Right lung (tissue), 10 donors: ENCODE measurements at places on chromosomes 3 and 15.

DNA sequence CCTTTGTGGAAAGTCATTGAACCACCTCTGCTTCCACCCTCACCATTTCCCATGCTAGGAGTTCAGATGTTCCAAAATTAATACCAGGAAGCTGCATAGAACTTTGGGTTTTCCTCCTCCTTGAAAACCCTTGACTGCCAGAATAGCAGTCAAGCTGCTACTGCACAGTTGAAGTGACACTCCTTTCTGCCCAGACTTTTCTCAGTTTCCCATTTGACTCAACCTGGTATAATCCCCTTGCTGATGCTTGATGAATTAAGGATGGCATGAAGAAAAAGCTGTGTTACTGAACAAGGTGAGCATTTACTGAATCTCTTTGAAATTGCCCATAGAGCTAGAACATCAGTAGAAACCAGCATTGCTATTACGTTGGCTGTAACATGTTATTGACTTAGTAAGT is 286.0 kb downstream of the EDEM1 start:
- no peak for DNase-seq

- no peak for DNase-seq
Measured at GRCh38 chr3:101141135-101141534, 147.9 kb upstream of the ABI3BP start.

GRCh38 chr3:125602752-125603649 is 7.7 kb upstream of the OSBPL11 start:
- no peak for DNase-seq

- no peak for DNase-seq
Measured at GRCh38 chr15:48242015-48242414, 35.9 kb downstream of the SLC12A1 start.

DNA sequence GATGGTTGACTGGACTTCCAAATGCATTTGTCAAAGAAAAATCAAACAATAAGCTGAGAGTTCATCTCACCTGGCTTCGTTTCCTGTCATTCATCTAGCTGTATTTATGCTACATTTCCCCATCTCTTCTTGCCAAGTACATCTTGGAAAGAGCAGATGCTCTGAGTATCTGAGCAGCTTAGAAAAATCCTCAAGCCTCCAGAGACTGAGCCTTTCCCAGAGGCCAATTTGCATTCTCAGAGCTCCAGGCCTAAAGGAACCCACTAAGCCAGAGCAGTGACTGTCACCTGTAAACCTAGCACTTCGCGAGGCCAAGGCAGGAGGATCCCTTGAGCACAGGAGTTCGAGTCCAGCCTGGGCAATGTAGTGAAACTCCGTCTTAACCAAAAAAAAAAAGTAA is 100.5 kb downstream of the XXYLT1 start:
- DNase-seq, result no peak

DNA sequence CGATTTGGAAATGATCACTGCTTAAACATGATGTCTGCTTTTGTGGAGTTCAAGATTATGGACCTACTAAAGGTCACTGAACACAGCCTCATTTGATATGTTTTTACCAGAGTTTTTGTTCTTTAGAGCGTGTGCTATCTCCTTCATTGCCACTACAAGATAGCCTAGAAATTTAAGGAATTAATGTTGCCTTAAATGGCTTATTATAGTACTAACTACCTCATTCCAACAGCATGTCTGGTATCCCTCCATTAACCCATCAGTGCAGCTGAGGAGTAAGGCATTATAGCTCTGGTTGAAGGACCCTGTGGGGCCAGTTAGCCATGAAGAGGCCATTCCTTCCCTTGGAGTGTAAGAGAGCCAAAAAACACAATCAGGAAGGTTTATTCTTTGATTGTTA is 2.3 kb upstream of the FAM43A start:
- DNase-seq, result no peak

- DNase-seq, result no peak
Measured at GRCh38 chr3:124451630-124452317, 278.5 kb upstream of the UMPS start.

- DNase-seq, result no peak
Measured at GRCh38 chr3:103644450-103644849, 1209.6 kb downstream of the ZPLD1 start.

- no peak for DNase-seq
Measured at GRCh38 chr15:62644889-62645742, 397.4 kb upstream of the TPM1 start.

GRCh38 chr3:141690431-141691072 is 47.5 kb upstream of the RNF7 start:
- DNase-seq, result no peak

GRCh38 chr3:25151903-25152295 is 276.2 kb upstream of the RARB start:
- DNase-seq, result no peak

GRCh38 chr15:56871185-56871584 is 47.3 kb upstream of the TCF12 start:
- DNase-seq, result no peak

GRCh38 chr15:98683831-98684230 is 35.5 kb downstream of the IGF1R start:
- DNase-seq, result no peak

- no peak for DNase-seq
Measured at GRCh38 chr3:147408188-147409100, 721 bp upstream of the ZIC1 start.

DNA sequence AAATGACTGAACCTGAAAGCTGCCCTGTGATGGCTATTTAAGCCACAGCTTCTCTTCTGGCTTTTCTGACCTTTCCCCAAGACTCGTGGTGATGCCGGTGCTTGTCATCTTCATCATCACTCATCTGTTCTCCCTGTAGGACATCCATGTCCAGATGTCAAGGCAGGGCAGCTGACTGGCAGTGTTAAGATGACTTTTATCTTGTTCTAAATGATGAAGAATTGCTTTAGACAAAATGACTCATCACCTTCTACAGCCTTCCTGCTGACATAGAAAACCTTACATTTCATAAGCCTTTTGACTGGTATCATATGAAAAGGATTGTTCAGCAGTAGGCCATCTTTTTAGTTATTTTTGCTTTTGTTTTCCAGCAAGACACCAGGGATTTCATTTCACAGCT is 67.0 kb upstream of the GPR149 start:
- no peak for DNase-seq

GRCh38 chr3:155129396-155129795 is 49.3 kb downstream of the MME start:
- DNase-seq, result no peak

- no peak for DNase-seq
Measured at GRCh38 chr3:4356220-4356540, 53.0 kb downstream of the SETMAR start.

GRCh38 chr3:59185591-59186369 is 136.0 kb upstream of the CFAP20DC start:
- DNase-seq, result peak; percentile 51

DNA sequence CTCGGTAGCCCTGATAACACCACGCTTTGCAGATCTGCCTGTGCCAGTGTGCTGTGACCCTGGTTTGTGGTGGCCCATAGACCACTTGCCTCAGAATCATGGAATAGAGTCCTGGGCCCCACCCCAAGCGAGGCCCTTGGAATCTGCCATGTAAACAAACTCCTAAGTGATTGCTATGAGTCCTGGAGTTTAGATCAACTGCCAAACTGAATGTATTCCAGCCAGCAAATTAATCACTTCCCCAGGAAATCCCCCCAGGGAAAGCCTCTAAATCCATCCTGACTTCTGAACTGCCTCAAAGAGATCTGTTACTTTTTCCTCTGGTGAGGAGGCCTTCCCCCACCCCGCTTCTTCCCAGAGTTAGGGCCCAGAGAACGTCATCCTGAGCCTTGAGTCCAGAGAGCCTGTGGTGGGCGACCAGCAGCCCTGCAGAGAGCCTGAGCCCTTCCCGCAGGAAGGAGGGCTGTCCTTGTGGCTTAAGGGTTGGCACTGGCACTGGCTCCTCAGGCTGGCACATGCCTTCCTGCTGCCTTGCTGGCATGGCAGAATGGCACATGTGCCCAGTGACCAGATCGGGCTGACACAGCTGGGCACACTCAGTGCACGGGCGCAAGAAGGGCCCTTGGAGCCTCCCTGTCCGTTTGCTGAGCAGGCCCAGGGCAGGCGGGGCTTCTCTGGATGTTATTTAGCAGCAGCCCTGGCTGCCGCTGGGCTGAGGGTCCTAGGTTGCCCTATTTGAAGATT is 50.6 kb upstream of the PLXNA1 start:
- DNase-seq, result no peak

DNA sequence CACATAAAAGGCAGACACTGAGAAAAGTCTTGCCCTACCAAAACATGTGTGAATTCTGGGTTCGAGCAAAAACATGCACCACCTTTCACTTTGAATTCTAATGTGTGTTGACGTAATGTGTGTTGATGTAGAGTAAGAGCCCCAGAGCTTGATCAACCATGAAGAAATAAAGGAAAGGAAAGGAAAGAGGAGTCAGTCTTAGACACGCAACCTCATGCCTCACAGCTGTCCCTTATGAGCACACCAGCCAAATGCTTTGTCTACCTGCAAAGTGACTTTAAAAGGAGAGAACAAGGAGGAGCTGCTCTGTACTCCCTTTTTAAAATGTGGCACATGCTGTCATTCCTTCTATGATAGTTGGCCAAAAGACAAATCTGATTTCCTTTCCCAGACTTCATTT is 80.8 kb downstream of the RFTN1 start:
- DNase-seq, result no peak

- DNase-seq, result no peak
Measured at GRCh38 chr3:113293348-113293747, 82.0 kb downstream of the BOC start.

DNA sequence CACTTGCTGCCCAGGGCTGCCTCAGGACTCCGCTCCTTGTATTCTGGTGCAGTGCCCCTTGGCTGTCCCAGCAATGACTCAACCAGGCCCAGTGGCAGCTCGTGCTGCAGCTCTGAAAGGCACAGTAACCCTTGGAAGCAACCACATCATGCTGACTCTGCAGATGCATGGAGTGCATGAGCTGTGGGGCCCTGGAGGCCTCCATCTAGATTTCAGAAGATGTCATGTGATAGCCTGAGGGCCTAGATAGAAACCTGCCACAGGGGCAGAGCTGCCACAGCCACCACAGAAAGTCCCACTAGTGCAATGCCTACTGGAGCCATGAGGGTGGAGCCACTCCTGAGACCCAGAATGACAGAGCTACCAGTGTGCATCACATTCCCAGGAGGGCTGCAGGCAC is 117.1 kb upstream of the SMAD3 start:
- no peak for DNase-seq

DNA sequence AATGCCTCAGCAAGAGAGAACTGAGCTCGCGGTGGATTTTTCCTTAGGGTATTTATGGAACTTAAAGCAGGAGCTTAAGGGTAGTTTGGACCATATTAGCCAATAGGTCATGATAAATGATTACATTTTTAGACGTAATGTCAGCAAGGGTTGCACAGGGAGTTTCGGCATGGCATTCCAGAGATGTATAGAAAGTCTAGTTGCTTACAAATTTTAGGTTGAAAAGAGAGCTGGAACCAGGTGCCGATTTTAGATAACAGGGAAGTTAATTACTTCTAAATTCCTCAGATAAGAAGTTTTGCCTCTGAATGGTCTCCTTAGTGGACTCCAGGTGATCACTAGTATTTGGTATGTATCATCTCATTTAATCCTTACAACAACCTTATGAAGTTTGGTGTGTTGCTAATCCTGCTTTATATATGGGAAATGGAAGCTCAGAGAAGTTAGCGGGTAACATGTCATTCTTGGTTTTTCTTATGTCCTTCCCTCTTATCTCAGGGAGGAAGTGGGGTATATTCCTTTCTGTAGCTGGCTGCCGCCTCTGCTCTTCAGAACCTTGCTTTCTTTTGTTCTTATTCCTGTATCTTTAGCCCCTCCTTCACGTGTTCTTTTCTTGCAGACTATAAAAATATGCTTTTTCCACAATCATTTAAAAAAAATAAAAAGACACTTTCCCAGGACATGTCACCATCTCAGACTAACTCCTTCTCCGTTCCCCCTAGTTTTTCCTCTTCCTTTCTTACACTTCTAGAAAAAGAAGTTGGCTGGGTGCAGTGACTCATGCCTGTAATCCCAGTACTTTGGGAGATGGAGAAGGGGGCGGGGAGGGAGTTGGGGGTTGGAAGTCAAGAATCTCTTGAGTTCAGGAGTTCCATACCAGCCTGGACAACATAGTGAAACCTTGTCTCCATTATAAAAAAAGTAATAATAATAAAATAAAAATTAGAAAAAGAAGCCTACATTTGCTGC is 25.7 kb downstream of the IQGAP1 start:
- no peak for DNase-seq

GRCh38 chr3:43769097-43769884 is 78.6 kb downstream of the ABHD5 start:
- DNase-seq, result peak; percentile 95

DNA sequence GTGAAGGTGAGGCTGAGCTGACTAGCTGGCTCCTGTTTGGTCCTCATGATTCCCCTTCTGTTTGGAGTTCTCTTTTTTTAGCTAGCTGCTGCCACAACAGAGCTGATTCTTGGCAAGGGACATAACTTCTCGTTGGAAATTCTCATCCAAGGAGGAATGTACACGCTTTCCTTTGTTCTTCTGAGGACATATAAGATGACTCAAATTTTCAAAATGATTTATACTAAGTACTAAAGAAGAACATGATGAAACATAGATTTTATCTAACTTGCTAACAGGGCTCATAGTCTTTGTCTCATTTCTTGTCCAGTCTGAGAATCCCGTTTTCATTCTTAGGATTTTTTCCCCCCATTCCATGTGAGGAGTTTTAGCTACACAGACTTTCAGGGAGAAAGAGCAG is 2.9 kb upstream of the TFG start:
- DNase-seq, result no peak

- no peak for DNase-seq
Measured at GRCh38 chr15:38263996-38264395, 11.4 kb downstream of the SPRED1 start.

GRCh38 chr15:70538278-70538677 is 225.1 kb downstream of the UACA start:
- DNase-seq, result no peak

DNA sequence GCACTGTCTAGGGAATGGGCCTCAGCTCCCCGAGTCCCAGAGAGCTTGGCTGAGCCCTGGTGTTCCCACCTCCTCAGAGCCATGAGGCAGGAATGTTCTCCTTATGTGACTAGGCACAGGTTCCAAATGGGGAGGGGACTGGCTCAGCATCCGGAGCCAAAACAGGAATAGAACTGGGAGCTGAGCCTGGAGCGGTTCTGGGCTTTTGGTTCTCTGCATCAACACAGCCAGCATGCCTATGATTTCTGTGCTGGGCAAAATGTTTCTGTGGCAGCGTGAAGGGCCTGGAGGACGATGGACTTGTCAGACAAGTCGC is at the start of gene FAM131A:
Gene FAM131A, plus strand, starts transcription at position 202 of the 316 bp plus-strand sequence. Its CDS starts 31 bp downstream, at position 233.
- DNase-seq, result no peak

DNA sequence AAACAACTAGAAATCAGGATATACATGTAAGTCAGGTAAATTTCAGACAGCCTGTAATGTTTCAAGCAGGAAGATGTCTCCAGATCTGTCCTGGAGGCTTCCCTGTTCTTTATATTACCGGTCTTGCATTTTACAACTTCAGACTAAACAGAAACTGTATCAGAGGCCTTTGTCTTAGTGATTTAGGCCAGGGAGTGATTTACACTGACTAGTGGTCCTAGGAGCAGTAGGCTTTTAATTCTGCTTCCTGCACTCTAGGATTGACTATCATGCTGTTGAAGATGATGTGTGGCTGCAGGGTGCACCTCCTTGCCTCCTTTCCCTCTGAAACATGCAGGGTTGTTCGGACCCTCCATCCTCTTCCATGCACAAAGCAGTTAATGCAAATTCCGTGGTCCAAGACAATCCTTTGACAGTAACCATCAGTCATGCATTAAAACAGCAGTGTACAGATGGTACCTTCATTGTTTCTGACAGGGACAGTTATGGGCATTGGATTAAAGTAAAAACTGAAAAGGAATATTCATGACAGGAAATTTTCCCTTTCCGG is 27.6 kb downstream of the CHRNA7 start:
- DNase-seq, result no peak
